Glomerular endothelial cell (primary cell): ENCODE measurements at places on chromosomes 13 and 19.

- DNase-seq, result no peak
Measured at GRCh38 chr19:339262-339887, 5.2 kb downstream of the MIER2 start.

GRCh38 chr13:92963029-92963428 is 263.6 kb upstream of the GPC6 start:
- DNase-seq, result no peak

DNA sequence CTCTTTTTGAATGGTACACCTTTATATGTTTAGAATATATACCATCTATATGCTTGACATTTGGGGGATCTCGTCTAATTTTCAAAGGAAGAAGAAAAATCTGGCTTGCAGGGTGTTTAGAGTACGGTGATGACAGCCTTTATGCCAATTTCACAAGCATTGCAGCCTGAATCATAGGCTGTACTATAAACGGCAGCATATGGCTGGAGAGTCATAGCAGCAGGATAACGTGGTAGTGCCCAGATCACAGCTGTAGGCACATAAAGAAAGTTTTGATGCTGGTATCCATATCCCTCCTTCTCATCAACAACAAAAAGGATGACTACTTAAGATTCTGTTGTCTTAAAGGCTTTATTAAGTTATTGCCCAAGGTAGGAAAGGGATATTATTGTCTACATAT is 253.0 kb downstream of the PCDH9 start:
- DNase-seq, result no peak

- no peak for DNase-seq
Measured at GRCh38 chr19:24054044-24054935, 32.7 kb upstream of the ZNF254 start.

- DNase-seq, result no peak
Measured at GRCh38 chr13:67147342-67148133, 82.6 kb downstream of the PCDH9 start.

- no peak for DNase-seq
Measured at GRCh38 chr13:108070925-108071324, 144.4 kb downstream of the LIG4 start.

DNA sequence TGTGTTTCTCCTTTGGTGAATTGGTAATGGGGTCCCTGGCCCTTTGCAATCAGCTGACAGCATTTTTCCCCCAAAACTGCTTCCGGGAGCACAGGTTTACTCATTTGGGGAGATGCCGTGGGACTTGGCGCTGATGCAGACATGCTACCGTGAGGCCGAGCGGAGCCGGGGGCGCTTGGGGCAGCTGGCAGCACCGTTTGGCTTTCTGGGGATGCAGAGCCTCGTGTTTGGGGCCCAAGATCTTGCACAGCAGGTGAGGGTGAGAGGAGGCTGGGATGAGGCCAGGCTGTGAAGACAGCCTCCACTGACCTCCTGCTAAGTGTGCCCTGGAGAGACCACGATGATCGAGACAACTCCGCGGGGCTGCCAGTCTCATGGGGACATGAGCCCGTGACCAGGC is 13.4 kb upstream of the COLGALT1 start:
- DNase-seq, result no peak

GRCh38 chr19:27890696-27891095 is 1322.3 kb downstream of the UQCRFS1 start:
- DNase-seq, result no peak

DNA sequence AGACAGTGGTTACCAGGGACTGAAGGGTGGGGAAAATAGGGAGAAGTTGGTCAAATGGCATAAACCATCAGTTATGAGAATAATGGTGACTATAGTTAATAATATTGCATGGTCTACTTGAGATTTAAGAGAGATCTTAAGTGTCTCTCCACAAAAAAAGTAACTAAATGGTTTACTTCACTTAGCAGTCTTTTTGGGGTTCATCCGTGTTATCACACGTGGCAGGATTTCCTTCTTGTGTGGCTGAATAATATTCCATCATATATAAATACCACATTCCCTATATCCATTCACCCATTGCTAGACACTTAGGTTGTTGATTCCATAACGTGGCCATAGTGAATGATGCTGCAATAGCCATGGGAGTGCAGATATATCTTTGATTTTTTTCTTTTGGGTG is 967.0 kb downstream of the UQCRFS1 start:
- no peak for DNase-seq

DNA sequence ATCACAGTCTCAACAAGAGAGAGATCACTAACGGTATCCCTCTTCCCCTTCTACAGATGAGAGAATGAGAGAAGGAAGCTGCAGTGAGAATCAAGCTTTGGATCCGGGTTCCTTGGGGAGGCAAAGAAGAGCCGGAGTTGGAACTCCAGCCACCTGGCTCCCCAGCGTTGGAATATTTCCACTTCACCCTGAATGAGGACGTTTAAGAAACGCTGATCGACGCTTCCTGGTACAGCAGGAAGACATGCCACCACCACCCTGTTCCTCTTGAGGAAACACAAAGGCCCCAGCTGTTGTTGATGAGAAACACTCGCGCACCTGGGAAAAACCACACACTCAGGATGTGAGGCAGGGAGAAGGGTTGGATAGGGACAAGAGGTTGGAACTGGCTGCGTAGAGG is 11.3 kb upstream of the CACNG8 start:
- no peak for DNase-seq

- DNase-seq, result no peak
Measured at GRCh38 chr13:29117663-29118062, 297.5 kb downstream of the MTUS2 start.

- DNase-seq, result no peak
Measured at GRCh38 chr19:18961767-18962620, 21.0 kb upstream of the HOMER3 start.

DNA sequence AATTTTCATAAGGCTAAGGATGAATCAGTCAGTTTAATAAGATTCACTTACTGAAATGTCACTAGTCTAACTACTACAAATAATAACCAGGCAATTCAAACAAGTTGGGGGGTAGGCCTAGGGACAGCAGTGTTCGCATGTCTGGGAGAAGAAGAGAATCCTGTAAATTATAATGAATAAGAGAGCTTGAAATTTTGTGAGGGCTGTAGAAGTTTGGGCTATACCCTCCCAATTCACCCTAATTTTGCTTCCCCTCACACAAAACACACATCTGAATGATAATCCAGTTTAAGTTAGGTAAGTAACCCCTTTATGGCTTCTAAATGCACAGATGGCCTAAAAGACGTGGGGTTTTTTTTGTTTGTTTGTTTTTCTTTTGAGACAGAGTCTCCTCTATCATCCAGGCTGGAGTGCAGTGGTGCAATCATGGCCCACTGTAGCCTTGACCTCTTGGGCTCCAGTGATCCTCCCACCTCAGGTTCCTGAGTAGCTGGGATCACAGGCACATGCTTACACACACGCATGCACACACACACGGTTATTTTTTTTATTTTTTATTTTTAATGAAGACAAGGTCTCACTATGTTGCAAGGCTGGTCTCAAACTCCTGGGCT is 69.9 kb downstream of the TBC1D4 start:
- DNase-seq, result no peak

- DNase-seq, result no peak
Measured at GRCh38 chr13:24308068-24308445, 1.3 kb upstream of the C1QTNF9 start.

GRCh38 chr13:41107584-41108014 is 25.0 kb downstream of the KBTBD6 start:
- no peak for DNase-seq

DNA sequence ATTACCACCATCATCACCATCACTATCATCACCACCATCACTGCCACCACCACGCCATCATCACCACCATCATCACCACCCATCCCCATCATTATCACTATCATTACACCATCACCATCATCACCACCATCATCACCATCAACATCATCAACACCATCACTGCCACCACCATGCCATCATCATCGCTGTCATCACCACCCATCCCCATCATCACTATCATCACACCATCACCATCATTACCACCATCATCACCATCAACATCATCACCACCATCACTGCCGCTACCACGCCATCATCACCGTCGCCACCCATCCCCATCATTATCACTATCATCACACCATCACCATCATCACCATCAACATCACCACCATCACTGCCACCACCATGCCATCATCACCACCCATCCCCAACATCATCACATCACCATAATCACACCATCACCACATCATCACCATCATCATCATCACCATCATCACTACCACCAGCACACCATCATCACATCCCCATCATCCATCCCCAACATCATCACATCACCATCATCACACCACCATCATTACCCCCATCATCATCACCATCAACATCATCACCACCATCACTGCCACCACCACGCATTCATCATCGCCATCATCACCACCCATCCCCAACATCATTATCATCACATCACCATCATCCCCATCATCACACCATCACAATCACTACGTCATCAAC is 61.7 kb downstream of the TUBGCP3 start:
- DNase-seq, result no peak

GRCh38 chr19:50003810-50004419 is 21.3 kb downstream of the VRK3 start:
- DNase-seq, result no peak

DNA sequence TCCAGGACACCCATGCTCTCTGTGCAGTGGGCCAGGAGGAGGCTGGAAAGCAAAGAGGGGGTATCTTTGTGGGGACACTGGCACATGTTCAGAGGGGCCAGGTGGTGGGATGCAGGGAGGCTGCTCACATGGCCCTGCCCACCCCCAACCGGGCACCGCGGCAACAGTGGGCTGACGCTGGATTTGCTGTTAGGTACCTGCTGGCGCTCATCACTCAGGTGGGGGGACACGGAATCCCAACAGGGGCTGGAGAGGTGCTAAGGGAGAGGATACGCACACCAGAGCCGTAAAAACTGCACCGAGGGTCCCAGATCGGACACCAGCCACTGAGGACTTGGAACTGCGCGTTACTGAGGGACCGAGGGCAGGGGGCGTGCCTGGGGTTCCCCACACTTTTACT is 19.2 kb downstream of the AKAP8L start:
- no peak for DNase-seq

- no peak for DNase-seq
Measured at GRCh38 chr19:6421075-6422014, 3.3 kb downstream of the KHSRP start.

DNA sequence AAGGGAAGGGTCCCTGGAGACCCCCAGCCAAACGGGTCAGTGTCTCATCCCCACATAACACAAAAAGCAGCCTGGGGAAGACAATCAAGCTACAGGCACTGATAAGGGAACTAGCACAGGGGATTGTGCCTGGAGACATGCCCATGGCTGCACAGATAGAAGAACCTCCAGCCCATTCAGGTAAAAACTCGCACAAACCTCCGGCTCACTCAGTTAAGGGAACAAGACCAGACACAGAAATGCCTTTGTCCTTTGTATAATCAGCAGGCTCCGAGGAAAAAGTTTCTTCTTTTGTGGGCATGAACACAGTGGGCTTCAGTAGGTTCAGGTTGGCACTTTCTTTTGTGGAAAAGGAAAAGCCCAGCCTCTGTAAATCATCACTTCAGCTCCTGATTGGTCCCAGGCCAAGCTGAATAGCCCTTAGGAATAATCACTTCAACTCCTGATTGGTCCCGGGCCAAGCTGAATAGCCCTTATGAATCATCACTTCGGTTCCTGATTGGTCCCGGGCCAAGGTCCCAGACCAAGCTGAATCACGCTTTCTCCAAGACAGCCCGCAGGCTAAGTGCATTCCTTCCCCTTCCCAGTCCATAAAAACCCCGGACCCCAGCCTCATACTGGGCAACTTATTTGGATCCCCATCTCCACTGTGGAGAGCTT is 5.0 kb upstream of the ZNF230 start:
- no peak for DNase-seq

DNA sequence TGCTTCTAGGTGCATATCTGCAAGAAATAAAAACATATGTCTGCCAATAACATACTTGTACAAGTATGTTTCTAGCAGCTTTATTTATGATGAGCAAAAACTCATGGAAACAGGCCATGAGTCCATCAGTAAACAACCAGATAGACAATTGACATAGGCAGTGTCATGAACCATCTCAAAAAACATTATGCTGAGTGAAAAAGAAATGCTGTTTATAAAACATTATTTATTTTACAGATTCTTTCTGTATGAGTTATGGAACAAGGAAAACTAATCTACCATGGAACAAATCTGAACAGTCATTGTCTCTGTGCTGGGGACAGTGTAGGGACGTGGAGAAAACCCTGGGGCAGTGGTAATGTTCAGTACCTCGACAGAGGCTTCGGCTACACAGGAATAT is 283.9 kb downstream of the UQCRFS1 start:
- DNase-seq, result no peak

GRCh38 chr13:99969919-99970650 is 1.5 kb downstream of the ZIC5 start:
- no peak for DNase-seq

- DNase-seq, result no peak
Measured at GRCh38 chr19:55261671-55262126, 2.9 kb upstream of the PPP6R1 start.

DNA sequence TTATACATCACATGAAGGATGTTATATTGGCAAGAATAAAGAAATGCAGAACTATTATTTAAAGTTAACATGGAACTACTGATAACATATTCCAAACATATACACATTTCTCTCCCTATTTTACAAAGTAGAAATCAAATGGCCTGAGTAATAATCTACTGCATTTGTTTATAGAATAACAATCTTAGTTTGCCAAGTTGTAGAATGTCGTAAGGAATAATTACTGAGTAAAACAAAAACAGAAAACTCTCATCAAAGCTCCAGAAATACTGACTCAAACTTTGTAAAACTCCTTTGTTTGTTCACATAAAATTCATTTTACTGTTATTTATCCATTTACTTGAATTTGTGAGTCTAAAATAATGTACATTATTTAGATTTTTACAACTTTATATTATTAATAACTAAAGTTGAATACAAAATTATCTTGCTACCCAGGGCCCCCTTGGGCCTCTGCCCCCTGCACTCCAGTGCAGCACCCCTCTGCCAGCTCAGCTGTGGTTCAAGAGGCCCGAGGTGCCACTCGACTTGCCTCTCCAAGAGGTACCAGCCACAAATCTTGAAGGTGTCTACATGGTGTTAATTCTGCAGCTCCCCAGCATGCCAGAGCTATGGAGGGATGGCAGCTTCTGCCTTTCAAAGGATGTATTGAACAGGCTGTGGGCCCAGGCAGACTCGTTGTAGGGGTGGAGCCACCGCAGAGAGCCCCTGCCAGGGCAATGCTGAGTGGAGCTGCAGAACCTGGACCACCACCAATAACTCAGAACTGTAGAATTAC is 2819.7 kb downstream of the PCDH9 start:
- DNase-seq, result no peak

DNA sequence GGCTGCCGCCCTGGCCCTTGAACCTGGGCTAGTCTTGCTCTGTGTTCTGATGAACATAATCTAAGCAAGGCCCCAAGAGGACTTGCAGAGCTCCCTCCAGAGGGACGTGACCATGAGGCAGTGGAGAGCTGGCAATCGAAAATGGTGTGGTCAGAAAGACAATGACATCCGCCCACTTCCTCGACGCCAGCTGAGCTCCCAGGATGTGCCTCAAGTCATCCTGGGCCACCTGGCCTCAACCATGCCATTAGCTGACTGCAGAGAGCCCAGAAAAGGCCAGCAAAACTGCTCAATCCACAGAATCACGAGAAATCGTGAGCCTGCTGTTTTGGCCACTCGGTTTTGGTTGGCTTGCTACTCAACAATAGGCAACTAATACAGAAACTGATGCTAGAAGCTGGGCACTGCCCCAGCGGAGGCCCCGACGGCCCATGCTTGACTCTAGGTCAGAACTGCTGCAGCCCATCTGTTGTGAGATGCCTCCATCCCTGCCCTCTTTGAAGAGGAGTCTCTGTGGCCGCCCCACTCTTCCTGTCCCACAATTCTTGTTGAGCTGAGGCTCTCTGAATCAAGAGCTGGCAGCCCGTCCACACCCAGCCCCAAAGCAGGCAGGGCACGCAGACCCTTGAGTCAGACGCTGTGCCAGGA is 53.3 kb downstream of the STK24 start:
- DNase-seq, result no peak

- DNase-seq, result no peak
Measured at GRCh38 chr13:93307136-93307535, 80.5 kb downstream of the GPC6 start.
